Activated T-helper 1 cell treated with anti-CD3 and anti-CD28 coated beads, Interleukin-2, amount 50 U/mL, for 16 hours (primary cell): ENCODE measurements at places on chromosomes 13 and 19.

DNA sequence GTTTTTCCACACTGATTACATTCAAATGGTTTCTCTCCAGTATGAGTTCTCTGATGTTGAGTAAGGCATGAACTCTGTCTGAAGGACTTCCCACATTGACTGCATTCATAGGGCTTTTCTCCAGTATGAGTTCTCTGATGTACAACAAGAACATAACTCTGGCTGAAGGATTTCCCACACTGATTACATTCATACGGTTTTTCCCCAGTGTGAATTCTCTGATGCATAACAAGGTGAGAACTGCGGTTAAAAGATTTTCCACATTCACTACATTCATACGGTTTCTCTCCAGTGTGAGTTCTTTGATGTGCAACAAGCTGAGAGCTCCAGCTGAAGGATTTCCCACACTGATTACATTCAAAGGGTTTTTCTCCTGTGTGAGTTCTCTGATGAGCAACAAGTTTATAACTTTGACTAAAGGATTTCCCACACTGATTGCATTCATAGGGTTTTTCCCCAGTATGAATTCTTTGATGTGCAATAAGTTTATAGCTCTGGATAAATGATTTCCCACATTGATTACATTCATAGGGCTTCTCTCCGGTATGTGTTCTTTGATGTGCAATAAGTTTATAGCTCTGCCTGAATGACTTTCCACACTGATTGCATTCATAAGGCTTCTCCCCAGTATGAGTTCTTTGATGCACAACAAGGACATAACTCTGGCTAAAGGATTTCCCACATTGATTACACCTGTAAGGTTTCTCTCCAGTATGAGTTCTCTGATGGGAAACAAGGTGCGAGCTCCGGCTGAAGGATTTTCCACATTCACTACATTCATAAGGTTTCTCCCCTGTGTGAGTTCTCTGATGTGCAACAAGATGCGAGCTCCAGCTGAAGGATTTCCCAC is 23.5 kb downstream of the ZNF180 start:
- DNase-seq: no peak

DNA sequence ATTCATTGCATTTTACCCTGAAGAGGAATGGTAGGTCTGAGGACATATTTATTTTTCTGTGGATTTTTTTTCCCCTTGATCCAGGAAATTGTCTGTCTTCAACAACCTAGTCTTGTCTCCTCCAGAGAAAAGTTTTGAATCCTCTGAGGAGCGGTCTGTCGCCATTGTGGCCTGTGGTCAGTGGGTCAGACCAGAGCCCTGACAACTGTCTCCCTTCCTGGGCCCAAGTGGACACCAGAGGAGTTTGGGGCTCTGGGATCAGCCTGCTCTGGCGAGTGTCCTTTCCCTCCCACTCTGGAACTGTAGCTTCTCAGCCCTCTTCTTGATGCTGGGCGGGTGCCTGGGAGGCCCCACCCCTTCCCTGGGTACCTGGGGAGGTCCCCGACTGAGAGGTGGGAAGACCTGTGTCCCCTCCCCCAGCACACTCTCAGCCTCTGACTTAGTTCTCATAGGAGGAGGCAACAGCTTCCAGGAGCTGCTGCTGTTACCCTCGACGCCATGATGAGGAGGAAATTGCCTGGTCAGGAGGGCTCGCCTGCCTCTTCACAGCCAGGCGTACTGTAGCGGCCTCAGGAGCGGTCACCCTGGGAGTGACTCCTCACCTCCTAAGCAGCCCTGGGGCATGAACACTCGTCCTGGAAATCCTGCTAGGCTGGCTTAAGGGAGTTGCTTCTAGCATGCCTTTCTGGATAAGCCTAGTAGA is 110.3 kb downstream of the GGACT start:
- DNase-seq: no peak

DNA sequence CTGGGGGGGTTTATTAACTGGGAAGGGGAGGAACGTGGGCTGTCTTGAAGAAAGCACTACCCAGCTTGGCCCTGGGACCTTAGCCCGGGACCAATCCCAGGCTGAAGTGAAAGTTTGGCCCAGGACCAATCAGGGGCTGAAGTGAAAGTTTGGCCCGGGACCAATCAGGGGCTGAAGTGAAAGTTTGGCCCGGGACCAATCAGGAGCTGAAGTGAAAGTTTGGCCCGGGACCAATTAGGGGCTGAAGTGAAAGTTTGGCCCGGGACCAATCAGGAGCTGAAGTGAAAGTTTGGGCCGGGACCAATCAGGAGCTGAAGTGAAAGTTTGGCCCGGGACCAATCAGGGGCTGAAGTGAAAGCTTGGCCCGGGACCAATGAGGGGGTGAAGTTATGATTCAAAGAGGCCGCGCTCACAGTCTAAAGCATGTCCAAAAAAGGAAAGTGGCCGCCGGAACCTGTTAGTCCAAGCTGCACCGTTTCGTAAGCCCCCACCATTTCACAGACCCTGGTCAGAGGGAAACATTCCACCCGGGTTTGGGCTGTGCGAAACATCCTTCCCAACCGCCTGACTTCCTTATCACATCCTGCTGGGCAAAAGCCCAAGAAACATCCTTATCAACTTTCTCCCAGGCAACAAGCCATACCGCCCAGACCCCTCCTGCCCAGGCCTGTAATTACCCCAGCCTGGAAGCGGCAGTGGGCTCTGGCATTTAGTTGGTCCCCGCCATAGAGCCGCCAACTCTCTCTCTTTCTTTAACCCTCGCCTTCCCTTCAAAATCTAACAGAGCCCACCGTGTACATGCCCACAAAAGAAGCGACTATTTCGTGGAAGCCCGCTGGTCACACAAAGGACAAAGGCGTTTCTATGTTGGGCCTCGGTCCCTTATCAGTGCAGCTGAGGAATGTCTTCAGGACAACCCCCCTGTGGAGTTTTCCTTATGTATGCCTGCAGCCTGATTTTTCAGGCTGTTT is 1.1 kb downstream of the ZNF850 start:
- DNase-seq: no peak

- DNase-seq: no peak
These were observed 59.0 kb downstream of the KLF2 start for GRCh38 chr19:16383584-16384161.

GRCh38 chr13:51643882-51644281 is 59.6 kb downstream of the WDFY2 start:
- DNase-seq: no peak

DNA sequence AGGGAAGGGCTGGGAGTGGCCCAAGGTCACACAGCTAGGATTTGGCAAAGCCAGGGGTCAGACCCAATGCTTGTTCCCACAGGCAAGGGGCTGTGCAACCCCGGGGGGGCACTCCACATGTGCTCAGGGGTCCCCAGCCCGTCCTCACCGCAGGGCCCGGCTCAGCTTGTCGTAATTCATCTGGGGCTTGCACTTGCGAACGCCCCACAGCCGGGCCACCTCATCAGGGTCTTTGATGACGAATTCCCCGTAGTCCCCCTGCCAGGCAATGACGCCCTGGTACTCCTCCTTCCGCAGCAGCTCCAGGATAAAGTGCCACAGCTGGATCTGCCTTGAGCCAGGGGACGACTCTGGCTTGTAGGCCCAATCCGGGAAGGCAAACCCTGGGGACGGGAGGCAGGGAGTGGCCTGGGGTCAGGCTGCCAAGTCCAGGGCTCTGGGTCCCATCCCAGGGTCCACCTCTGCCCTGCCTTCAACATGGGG is 4.7 kb downstream of the ERF start:
- no peak for DNase-seq

DNA sequence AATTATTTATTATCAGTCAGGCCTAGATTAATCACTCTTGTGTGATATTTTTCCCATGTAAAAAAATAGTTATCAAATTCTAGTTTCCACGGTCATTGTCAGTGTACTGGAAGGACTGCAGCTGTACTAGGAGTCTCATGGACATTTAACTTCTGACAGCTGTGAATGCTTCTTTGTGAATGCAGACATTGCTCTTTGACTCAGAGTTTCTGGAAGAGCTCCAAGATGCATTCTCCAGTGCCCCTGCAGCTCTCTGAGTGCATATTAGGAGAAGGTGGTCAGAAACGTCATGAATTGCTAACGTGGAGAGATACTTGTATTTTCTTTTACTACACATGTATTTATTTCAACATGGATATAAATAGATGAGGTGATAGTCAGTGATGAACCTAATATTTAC is 9.7 kb upstream of the SLITRK5 start:
- DNase-seq: no peak

- no peak for DNase-seq
These were observed 9.6 kb downstream of the ZNF431 start for GRCh38 chr19:21151460-21151859.

- DNase-seq: no peak
These were observed 761.5 kb downstream of the PCDH9 start for GRCh38 chr13:66468656-66469055.

DNA sequence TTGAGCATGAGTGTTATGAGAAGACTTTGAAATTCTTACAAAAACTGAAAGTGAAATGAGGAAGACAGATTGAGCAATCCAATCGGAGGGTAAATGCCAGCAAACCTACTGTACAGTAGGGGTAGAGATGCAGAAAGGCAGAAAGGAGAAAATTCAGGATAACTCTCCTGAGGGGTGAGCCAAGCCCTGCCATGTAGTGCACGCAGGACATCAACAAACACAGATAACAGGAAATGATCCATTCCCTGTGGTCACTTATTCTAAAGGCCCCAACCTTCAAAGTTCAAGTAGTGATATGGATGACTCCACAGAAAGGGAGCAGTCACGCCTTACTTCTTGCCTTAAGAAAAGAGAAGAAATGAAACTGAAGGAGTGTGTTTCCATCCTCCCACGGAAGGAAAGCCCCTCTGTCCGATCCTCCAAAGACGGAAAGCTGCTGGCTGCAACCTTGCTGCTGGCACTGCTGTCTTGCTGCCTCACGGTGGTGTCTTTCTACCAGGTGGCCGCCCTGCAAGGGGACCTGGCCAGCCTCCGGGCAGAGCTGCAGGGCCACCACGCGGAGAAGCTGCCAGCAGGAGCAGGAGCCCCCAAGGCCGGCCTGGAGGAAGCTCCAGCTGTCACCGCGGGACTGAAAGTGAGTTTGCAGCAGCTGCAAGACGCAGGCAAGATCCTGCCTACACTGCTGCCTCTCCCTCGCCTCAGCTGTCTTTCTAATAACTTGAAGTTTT is at the start of gene TNFSF13B:
TSS of gene TNFSF13B (plus strand) at position 118 of the 728 bp plus-strand sequence. CDS start at position 296, 178 bp downstream.
- peak; percentile 7 for DNase-seq

DNA sequence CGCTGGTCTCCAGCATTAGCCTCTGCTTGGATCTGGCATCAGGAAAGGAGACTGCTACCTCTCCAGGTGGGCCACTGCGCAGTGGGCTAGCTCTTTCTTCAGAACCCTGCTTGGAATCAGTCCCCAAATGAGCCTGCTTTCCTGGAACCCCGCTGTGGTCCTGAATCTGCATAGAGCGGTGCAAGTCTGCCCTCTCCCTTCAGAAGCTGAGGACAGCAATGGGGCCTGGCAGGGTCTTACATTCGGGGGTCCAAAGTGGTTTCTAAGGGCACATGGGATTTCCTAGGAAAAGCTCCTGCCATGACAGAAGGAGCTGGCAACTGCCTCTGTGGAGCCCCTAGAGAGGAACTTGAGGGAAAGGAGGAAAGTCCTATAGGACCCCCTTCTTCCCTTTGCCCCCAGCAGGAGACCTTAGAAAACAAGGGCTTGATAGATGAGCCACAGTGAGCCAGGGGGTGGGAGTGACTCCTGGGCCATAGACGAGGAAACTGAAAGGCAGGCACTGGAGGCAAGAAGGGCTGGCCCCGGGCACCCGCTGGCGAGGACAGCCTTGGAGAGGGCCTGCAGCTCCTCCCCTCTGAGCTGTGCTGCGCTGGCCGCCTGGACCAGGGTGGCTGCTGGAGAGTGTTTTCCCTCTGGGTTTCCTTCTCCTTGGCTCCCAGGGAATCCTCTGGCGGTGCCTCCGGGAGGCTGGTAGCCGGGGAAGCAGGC is 1.4 kb upstream of the VSTM2B start:
- no peak for DNase-seq

GRCh38 chr19:54708781-54709180 is 15.5 kb upstream of the KIR3DL3 start:
- DNase-seq: no peak

GRCh38 chr19:8388612-8388958 is 1.6 kb upstream of the RAB11B start:
- DNase-seq: no peak

DNA sequence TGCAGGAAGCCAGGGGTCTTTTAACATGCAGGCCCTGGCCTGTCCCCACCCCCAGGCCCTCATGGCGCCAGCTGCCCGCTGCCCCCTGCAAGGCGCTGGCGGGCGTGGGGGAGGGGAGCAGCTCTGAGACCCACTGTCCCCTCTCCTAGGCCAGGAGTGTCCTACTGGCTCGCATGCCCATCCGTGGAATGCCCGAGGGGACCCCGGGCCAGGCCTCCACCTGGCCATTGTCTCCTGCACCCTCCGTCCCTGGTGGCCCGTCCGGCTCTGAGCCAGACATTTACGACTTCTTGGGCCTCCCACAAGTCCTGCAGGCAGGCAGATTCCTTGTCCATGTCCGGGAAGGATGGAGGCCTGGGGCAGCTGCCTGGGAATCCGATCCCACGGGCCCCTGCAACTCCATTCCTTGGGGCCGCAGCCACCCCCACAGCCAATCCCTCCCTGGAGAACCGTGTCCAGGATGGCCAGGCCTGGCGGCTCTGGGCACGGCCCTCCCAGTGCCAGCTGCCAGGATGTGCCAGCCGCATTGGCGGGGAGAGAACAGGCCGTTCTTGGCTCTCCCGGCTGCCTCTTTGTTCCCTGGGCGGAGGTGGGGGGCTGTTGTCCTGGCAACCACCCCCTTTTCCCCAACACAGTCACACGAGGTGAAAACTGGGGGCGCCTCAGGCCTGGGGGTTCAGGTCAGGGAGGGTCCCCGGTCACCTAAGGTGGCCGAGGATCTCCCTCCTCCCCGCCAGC is 10.5 kb upstream of the PLIN3 start:
- DNase-seq: no peak

- no peak for DNase-seq
These were observed 113.1 kb downstream of the ABCC4 start for GRCh38 chr13:95188128-95188527.

DNA sequence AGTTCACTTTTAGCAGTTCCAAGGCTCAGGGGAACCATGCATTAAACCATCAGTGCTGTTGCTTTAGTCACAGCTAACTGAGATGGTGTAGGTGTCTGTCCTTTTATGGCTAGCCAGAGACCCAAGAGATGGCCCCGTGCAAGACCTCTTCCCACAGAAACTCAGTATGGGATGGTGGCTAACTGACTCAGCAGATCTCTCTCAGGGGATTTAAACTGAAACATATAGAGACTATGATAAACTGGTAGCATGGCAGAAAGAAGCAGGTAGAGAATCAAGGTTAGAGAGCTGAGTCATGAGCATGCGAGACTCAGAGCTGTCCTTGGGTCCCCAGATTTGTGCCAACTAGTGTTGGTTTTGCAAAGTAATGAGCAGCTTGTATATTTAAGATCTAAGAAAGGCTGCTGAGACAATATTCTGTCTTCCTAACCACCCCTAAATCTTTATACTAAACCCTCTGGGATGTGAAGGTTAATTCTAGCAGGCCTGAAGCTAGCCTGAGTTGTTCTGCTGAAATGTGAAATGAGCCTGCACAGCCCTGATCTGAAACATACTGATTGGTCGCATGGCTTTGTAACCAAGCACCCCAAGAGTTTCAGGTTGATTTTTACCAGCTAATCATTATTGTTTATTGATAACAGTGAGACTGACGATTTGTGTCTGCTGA is 6.5 kb upstream of the SCEL start:
- DNase-seq: no peak
